Activated CD4-positive, alpha-beta T cell treated with anti-CD3 and anti-CD28 coated beads, Interleukin-2, amount 50 U/mL, for 16 hours (primary cell): ENCODE measurements at places on chromosomes 4 and X.

GRCh38 chr4:148563684-148564083 lies 121.5 kb upstream of the NR3C2 start:
- DNase-seq: no peak

GRCh38 chr4:54144661-54145171 lies 44.8 kb downstream of the GSX2 start:
- DNase-seq: no peak

DNA sequence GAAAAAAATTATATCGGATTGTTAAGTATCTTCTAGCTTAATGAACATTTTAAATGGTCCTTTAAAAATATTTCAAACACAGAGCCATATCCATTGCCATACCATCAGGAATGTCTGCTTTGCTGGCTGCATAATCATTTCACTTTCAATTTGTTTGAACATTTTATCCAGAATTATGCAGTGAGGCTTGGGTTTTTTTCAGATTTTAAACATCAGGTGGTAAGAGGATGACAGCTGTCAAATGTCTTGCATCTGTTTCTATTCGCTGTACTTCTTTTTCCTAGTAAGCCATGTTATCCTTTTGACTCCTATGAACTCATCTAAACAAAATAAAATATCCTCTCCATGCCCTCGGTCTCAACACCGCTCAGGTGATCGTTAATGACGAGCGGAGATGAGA lies 802 bp downstream of the RFC1 start:
- no peak for DNase-seq

DNA sequence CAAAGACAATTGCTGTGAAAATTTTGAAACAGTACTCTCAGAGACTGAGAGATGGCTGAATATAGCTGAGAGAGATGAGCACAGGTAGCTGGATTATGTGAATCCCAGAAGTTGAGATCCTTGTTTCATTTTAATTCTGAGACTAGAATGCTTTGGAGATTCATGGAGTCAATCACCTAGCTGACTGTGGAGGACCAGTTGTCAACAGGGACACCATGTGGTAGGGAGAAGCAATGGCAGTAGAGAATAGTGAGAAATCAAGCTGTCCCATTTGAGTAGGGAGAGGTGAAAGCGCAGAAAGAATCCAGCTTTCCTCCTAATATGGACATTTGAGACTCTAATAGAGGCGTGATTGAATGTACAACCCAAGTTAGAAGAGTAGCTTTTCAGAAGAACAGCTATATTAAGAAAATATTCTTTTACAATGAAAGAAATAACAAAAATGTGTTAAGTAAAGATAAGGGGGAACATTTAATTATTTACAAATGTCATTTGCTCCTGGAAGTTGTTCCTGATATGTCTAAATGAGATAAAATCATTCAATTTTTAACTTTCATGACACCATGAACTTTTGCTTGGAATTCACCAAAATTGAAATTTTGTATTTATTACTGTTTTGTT lies 30.3 kb upstream of the GLRB start:
- DNase-seq: peak; percentile 3

GRCh38 chr4:124806403-124806802 lies 93.9 kb upstream of the ANKRD50 start:
- peak; percentile 2 for DNase-seq

GRCh38 chr4:141668200-141668910 lies 32.0 kb downstream of the IL15 start:
- no peak for DNase-seq

DNA sequence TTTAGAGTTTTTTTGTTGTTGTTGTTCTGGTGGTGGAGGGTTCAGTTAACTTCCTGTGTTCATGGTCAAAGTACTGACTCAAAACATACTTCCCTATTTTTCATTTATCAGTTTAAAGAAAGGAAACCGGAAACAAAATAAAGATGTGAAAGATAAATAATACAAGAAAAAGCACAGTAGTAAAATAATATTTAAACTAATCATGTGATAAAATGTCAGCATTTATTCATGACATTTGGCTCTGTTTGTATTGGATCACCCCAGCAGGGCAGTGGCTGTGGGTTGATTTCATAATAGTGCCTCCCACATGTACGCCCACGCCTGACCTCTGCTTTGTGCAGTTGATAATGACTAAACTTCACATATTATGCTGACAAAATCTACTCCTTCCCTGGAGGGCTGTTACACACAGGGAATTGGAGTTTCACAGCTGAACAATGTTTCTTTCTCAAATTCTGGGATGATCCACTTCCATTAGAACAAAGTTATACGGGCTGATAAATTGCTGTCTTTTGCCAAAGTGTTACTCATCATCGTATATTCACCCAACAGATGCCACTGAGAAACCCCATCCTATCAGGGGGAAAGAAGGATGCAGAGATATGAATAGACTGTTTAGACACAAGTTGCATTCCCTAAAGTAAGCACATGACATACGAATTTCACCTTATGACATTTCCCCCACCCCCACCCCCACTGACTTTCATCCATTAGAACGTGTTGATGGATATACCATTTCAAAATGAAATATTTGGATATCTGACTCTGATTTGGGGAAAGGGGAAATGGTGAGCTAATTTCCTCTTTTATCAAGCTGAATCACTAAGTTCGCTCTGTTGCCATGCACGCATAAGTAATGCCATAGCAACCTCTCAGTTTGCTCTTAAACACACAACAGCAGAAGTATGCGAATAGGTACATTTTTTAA lies 48.3 kb downstream of the AMELX start:
- DNase-seq: no peak

DNA sequence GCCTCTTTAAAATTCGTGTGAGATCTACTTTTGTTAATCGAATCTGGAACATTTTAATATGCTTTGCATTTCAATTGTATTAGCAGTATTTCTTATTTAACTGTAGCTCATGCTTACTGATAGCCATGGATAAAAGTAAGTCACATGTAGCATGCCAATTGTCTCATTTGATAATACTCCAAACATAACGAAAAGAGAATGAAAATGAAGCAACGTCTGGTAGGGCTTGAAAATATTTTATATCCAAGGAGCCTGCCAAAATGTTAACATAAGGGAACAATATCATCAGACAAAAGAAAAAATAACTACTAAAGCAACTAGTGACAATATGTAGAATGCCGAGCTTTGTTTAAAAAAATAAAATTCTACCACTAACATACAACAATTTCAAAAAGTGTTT lies 94.1 kb upstream of the MID1 start:
- DNase-seq: no peak

DNA sequence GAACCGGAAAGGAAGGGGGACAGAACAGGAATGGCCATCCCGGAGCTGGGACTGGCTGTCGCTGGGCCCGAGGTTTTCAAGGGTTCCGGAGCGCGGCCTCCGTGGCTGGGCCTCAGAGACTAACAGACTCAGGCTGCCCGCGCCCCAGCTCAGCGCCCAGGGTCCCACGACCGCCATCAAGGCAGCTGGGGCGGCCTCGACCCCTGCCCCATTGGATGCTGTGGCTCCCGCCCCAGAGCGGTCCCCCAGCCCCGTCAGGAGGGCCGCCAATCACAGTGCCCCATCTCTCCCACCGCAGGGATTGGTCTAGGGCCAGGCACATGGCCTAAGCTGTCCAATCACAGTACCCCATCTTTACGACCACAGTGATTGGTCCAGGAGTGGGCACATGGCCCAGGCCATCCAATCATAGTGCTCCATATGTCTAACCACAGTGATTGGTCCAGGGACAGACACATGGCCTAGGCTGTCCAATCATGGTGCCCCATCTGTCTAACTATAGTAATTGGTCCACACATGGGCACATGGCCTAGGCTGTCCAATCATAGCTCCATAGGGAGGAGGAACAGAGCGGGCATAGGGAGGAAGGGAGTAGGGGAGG lies 105.3 kb upstream of the NKX1-1 start:
- peak; percentile 26 for DNase-seq
